ENCODE measurements at places on chromosomes 4 and X. TPM values are rescaled to one million over a fixed set of nuclear protein-coding genes. Genes with fewer than 3 reads are reported as not detected.

The IL15 gene
- total RNA-seq = 7.2 TPM

The TCEAL8 gene
- 160 TPM for total RNA-seq

The NOCT gene
- total RNA-seq = 7.5 TPM

The BGN gene
- total RNA-seq = 90.8 TPM

The LETM1 gene
- 37.6 TPM for total RNA-seq

The ARR3 gene
- total RNA-seq = not detected

The SERPINA7 gene
- 0.24 TPM for total RNA-seq

The EPHA5 gene
- 5.3 TPM for total RNA-seq

Data from umbilical cord (tissue), 2 donors.